ENCODE measurements at places on chromosomes 13 and 19. TPM values are rescaled to one million over a fixed set of nuclear protein-coding genes. Genes with fewer than 3 reads are reported as not detected.

KCTD15 gene
- 29.2 TPM for total RNA-seq

CD33 gene
- 3.1 TPM for total RNA-seq

AXL gene
- 47.4 TPM for total RNA-seq

ZNF433 gene
- not detected for total RNA-seq

ZNF681 gene
- not detected for total RNA-seq

OR7C1 gene
- not detected for total RNA-seq

FFAR3 gene
- total RNA-seq = not detected

ADAMTS10 gene
- total RNA-seq = 10.2 TPM

GRCh38 chr13:104975272-104975671 lies 1560.2 kb downstream of the EFNB2 start:
- H3K36me3 ChIP-seq = no peaks in the 10 kb centered on the region
- no peaks in the 10 kb centered on the region for H3K27me3 ChIP-seq
- H3K4me3 ChIP-seq = no peak overlapping the region
- no peak overlapping the region for H3K27ac ChIP-seq

DNA sequence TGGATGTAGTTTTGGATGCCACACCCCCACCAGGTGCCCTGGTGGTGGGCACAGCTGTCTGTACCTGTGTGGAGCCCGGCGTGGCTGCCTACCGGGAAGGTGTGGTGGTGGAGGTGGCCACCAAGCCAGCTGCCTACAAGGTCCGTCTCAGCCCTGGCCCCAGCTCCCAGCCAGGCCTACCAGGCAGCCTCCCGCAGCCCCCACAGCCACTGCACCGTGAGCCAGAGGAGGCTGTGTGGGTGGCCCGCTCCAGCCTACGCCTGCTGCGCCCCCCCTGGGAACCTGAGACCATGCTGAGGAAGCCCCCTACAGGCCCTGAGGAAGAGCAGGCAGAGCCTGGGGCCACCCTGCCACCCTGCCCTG lies 3.5 kb downstream of the CIC start:
- H3K27me3 ChIP-seq = no peaks in the 10 kb centered on the region
- H3K36me3 ChIP-seq = 0 out of 2 replicates have a peak, but pooled peaks cover 5% of the 10 kb centered on the region
- H3K4me3 ChIP-seq = no peak overlapping the region

DNA sequence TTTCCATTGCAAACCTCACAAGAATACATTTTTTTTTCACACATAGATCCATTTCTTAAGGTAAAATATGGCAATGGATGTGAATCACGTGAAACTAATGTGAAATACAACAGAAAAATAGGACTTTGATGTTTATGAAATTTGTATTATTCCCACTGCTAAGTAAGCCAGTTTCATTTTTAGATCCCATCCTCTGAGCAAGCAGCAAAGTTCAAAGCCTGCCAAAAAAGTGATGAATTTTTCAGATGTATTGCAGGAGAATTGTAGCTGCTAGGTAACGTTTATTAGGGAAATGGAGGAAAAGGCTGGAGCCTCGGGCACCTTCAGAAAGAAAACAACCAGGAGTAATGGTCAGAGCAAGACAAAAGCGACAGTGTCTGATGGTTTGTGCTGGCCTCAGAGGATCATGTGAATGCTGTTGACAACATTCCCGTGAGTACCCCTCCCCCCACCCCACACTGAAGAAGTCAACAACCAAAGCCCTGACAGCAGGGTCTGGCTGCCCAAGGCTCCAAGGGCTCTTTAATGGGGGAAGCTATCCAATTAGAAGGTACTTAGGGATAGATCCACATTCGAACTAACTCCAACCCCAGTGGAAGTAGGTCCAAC lies 95.5 kb downstream of the OXGR1 start:
- DNase-seq = no peak
- no peak overlapping the region for H3K4me3 ChIP-seq
- peaks cover 23% of the 10 kb centered on the region for H3K27me3 ChIP-seq
- H3K4me1 ChIP-seq = no peaks in the 10 kb centered on the region
- no peaks in the 10 kb centered on the region for H3K36me3 ChIP-seq

DNA sequence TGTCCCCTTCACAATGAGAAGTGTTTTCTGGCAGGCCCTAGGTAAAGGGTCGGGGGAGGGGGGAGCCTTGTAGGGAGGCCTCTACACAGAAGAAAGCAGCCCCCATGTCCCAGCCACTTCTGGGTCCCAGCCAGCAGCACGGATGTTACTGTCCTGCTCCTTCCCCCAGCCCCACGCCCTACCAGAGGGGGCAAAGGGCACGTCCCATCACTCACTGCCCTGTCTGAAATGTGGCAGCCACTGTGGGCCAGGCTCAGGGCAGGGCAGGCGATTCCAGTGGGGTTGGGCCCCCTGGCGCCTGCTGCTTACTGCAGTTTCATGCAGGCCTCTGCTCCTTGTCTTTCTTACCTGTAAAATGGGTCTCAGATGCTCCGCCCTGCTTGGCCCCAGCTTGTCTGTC lies 6.1 kb upstream of the SLC25A42 start:
- H3K4me3 ChIP-seq = no peak overlapping the region
- no peak for DNase-seq
- H3K27ac ChIP-seq = no peak overlapping the region
- H3K4me1 ChIP-seq = peaks cover 8% of the 10 kb centered on the region
- no peaks in the 10 kb centered on the region for H3K27me3 ChIP-seq

- peaks cover 16% of the 10 kb centered on the region for H3K36me3 ChIP-seq
- DNase-seq = no peak
- H3K27me3 ChIP-seq = no peaks in the 10 kb centered on the region
- H3K27ac ChIP-seq = no peak overlapping the region
- no peak overlapping the region for H3K4me3 ChIP-seq
Measured at GRCh38 chr19:55686311-55687050, 11.5 kb downstream of the EPN1 start.

- no peak overlapping the region for H3K27ac ChIP-seq
- H3K27me3 ChIP-seq = no peaks in the 10 kb centered on the region
- no peak overlapping the region for H3K4me3 ChIP-seq
- H3K36me3 ChIP-seq = no peaks in the 10 kb centered on the region
Measured at GRCh38 chr13:98060282-98060681, 82.6 kb upstream of the FARP1 start.

DNA sequence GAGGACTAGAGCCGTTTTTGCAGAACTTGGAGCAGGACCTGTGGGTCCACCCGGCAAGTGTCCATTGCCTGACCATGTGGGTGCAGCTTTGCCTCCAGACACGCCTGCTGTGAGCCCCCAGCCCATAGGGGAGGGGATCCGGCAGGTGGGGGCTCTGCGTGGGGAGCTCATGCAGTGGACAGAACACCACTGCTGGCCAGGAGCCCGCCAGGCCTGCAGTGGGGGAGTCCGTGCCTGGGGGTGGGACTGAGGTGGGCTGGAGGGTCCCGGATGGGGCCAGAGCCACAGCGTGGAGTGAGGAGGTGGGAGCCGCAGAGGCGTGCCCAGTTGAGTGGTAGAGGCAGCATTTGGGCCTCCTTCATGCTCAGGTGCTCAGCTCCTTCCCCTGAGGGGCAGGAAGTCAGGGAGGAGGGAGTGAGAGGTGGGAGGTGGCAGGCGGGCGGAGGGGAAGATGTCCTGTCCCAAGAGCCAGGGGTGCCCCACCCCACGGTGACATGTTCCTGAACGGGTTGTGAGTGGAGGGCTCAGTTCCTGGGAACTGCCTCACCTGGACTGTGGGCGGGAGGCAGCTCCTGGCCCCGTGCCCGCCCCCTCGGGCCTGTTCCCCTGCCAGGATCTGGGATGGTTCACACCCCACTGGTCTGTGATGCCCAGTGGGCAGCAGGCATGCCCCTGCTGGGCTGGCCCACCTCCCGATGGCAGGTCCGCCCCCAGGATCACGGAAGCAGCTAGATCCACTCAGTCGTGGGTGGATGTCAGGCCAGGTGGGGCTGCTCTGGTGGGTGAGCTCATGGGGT lies 8.8 kb downstream of the ADAT3 start:
- no peaks in the 10 kb centered on the region for H3K4me1 ChIP-seq
- H3K36me3 ChIP-seq = peaks cover 11% of the 10 kb centered on the region
- no peak overlapping the region for H3K27ac ChIP-seq
- H3K27me3 ChIP-seq = no peaks in the 10 kb centered on the region
- H3K4me3 ChIP-seq = no peak overlapping the region

GRCh38 chr19:37778613-37779126 lies 716 bp downstream of the ZNF573 start:
- H3K27me3 ChIP-seq = no peaks in the 10 kb centered on the region
- no peaks in the 10 kb centered on the region for H3K36me3 ChIP-seq
- H3K27ac ChIP-seq = peak overlapping the region; percentile 67
- peak overlapping the region; percentile 90 for H3K4me3 ChIP-seq
- DNase-seq = no peak

All from HCT116 (cell line).